ENCODE measurements at places on chromosomes 7 and 10.
A peak's percentile ranks its signal among the peaks of the same experiment; 100 is the strongest.

DNA sequence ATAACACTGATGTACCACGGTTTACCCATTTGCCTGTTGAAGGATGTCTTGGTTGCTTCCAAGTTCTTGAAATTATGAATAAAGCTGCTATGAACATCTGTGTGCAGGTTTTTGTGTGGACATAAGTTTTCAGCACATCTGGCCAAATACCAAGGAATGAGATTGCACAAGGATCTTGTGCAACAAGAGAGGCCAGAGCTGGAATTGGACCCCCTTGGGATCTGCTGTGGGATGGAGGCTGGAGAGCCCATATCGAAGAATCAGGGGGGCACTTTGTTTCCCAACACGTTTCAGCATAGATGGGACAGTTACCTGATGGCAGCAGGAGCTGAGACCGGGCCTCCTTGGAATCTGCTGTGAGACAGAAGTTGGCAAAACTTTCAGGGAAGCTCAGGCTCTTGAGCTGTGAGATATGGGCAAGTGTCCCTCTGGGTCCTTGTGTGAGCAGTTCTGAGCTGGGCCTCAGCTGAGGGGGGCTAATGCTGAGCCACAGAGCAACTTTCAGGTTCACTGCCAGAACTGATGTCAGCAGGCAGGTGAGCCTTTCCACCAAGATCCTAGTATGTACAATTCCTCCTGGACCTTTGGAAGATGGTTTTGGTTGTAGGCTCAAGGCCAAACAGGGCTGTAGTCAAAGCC is 115.2 kb upstream of the RAB18 start:
- no peak for DNase-seq

DNA sequence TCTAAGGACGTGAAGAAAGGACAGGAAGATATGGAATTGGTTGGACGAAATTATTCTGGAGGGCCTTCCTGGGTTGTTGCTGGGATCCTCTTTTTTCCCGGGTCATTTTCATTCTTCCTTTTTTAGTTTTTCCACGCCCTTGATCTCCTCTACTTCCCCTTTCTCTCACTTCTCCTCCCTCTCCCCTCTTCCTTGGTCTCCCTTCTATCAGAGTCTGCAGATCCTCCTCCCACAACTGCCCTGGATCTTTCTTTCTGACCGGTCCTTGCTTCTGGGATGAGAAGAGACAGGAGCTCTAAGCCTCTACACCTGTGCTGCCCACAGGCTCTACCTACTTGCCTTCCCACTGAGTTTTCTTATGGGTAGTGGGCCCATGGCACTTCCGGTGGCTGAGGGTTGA is 103.7 kb upstream of the RELN start:
- no peak for DNase-seq

DNA sequence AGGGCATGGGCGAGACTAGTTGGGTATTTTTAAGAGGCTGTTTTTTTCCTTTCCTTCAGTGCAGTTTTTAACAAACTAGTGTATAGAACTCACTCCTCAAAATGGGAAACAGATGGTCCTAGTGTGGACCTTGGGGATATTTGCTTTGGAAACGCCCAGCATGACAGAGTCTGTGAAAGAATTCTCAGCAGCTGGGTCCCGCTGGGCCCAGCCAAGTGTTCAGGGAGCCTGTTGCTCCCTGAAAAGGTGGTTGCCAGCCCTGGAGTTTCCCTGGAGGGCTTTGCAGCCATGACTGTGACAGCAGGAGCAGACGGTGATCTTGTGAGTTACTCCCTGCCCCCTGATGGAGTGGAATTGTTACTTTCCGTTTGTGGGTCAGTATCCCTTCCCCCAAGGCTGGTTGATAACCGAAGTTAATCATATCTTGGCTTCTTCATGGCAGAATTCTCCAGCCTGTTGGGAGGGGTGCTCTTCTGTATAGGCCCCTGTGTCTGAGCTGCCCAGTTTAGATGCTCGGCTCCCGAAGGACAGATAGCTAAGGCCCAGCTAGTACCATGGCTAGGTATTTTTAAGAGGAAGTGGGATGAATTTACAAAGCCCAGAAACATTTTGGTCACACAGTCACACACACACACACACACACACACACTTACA is 278.6 kb upstream of the HABP2 start:
- peak; percentile 77 for DNase-seq

DNA sequence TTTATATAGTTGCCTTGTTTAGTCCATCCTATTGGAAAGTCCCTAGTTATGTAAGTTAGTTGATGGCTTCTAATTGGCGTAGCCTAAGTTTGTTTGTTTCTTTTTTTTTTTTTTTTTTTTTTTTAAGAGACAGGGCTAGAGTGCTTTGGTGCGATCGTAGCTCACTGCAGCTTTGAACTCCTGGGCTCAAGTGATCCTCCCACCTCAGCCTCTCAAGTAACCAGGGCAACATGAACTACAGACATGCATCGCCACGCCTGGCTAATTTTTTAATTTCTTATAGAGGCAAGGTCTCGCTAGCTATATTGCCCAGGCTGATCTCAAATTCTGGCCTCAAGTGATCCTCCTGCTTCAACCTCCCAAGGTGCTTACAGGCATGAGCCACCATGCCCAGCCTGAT is 7.1 kb downstream of the CSGALNACT2 start:
- DNase-seq: no peak

- DNase-seq: no peak
Measured at GRCh38 chr7:155534691-155535090, 11.7 kb downstream of the CNPY1 start.

- no peak for DNase-seq
Measured at GRCh38 chr7:139972029-139972428, 90.7 kb downstream of the PARP12 start.
